ENCODE measurements at places on chromosomes 1 and 21.
A peak's percentile ranks its signal among the peaks of the same experiment; 100 is the strongest.

- DNase-seq: no peak
Observed at GRCh38 chr1:11735531-11735853, 444 bp upstream of the AGTRAP start.

DNA sequence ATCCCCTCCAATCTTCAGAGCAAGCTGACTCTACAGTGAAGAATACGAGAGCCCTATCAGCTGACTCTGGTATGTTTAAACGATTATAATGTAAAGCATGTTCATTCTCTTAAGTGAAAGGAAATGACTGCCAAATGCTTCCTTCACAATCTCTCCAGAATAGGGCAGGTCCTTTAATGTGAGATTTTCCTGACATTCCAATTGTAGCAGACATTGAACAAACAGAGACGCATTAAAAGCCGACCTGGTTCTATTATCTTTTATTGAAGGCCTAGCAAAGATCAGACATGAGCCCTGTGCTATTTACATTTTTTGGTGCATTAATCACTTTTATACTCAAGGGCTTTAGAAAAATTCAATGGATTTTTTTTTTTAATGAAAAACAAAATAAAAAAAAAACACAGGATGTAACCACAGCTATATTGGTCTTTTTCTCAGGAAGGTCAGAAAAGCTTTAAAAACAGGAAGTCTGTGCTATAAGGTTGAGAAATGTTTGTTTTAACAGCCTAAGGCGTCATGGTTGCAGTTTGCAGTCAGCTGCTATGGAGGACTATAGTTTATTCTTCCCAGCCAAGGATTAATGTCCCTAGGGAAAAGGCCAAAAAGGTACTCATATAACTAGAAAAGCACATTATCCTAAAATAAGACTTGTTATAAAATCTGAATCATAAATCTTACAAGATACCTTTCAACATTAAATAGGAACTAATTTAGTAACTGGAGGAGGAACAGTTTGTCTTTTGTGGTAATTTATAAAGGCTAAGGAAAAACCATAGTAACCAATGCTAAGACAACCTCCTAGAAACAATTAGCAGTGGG, 104.8 kb downstream of the RERE start:
- DNase-seq: peak; percentile 83

DNA sequence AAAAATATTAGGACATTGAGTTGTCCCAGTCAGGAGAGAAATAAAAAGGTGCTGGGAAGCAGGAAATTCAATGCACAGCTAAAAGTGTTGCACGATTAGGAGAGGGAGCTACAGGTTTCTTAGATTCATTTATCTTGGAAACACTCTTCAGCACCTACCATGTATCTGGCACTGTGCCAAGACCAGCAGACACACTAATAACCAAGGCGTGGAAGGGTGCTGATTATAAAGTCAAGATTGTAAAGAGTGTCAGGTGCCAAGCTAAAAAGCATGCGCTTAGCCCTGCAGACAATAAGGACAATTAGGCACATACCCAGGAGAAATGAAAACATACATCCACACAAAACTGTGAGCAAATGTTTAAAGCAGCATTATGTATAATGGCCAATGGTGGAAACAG, 129.9 kb downstream of the DSCAM start:
- peak; percentile 56 for DNase-seq

GRCh38 chr1:233294913-233295236, 650 bp downstream of the PCNX2 start:
- DNase-seq: no peak
